ENCODE measurements at places on chromosomes 11 and 22.

DNA sequence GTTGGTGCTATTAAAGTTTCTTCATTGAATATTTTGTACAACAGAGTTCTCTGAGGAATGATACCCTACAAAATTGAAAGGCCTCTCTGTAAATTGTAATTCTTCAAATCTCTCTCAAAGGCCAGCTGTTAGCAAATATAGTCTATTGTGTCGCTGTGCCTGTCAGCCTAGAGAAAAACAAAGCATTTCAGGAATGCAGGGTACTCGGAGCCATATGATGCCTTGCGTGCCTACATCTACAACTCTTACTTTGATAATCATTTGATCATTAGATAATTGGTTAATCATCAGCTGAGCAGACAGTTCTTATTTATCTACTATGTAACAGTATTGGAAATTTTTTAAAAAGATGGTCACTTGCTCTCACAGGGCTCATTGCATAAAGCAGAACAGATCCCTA lies 67.3 kb downstream of the RNF169 start:
- DNase-seq: peak; percentile 21

- no peak for DNase-seq
These were observed 181.5 kb upstream of the ZBED5 start for GRCh38 chr11:11039208-11039965.

- no peak for DNase-seq
These were observed 386.2 kb downstream of the NTM start for GRCh38 chr11:131756479-131757110.

DNA sequence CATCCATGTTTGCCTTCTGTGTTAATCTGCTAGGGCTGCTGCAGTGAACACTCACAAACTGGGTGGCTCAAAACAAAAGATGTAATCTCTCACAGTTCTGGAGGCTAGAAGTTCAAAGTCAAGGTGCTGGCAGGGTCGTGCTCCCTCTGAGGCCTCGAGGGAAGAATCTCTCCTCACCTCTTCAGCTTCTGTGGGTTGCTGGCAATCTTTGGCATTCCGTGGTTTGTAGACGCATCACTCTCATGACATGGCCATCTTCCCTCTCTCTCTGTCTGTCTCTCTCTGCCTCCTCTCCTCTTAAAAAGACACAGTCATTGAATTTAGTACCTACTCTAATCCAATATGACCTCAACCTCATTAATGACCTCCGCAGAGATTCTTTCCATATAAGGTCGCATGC lies 78.8 kb downstream of the TSPAN18 start:
- no peak for DNase-seq

DNA sequence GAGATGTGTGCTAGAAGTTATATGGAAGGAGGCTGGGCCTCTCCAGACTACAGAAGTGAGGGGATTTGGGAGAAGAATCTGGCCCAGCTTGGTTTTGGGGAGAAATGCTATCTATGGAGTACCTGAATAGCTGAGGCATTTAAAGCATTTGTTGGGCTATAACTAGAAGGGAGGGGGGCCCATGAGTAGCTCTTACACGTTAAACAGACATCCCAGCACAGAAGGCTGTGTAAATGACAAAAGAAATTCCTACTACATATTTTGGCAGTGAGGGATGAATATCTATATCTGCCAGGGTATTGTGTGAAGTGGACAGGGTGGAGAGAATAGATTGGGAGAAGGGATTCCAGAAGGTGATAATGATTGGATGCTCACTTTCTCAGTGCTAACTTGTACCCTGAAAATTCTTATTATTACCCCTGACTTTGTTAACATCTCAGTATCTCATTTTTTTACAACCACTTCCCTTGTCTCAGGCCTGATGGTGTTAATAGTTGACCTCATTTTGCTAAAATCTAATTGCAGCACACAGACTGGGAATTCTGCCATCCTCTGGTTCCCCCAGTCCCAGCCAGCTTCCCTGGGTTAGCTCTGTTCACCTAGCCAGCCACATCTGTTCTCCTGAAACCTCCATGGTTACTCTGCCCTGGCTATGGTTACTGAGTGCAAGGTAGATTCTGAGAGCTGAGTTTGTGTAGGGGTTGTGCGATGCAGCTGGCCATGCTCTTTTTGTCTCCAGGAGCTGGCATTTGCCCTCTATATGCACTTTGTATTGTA lies 28.8 kb upstream of the RRM1 start:
- DNase-seq: no peak

GRCh38 chr22:36101756-36102155 lies 58.8 kb downstream of the APOL3 start:
- no peak for DNase-seq

DNA sequence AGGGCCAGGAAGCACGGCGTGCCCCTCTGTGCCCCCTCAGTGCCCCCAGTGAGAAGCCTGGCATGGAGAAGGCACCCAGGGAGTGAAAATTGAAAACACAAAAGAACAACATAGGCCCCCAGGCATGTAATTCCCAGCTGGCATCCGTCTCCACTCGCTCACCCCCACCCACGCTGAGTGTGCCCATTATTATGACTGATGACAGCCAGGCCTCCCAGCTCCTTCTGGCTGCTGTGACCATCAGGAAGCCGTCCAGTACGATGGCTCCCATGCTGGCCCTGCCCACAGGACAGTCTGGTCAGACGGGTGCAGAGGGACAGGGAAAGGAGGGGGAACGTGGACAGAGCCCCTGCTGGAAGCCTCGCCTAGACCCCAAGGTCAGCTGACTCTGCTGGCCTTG lies 30.1 kb downstream of the ELFN2 start:
- DNase-seq: no peak

DNA sequence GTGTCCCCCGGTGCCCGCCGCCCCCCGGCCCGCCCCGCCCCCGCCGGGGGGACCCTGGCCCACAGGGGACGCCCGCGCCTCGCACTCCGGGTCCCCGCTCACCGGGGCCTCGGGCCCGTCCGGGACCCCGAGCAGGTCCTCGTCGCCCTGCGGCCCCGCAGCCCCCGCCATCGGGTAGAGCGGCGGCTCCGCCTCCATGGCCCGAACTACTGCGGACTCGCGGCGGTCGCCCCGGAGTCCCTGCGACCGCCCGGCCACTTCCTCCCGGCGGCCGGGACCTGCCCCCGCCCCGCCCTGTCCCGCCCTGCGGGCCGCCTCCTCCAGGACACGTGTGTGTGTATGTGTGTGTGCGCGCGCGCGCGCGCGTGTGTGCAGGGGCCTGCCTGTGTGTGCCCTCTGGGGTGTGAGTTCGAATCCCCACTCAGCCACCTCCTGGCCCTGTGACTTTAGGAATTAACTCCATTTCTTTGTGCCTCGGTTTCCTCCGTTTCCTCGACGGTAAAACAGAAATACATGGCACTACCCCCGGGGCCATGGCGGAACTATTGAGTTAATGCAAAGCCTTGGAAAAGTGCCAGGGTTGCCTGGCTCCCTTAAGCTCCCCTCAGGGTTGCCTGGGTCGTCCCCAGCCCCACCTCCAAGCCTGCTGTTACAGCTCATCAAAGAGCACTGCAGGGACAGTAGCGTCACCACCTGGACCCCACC lies at the start of gene UNC93B1:
Gene UNC93B1 (minus strand): TSS at position 252 of the 705 bp plus-strand sequence. CDS start 54 bp downstream, at position 198.
- DNase-seq: peak; percentile 96

GRCh38 chr11:64248578-64248977 lies 1.8 kb upstream of the PPP1R14B start:
- no peak for DNase-seq

DNA sequence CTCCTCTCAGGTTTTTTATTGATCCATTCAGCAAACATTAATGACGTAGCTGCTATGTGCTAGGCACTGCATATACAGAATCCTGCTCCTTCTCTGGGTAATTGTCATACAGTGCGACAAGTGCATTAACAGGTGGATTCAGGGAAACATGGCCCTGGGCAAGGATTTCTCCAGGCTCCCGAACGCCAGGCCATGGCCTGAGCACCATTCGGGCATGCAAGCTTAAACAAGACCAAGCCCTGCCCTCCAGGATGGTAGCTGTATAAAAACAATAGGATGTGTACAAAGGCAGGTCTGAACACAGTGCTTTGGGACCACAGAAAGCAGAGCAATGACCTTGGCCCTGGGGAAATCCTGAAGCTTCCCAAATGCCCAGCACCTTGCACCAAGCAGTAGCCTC lies 9.1 kb upstream of the SYT7 start:
- no peak for DNase-seq

DNA sequence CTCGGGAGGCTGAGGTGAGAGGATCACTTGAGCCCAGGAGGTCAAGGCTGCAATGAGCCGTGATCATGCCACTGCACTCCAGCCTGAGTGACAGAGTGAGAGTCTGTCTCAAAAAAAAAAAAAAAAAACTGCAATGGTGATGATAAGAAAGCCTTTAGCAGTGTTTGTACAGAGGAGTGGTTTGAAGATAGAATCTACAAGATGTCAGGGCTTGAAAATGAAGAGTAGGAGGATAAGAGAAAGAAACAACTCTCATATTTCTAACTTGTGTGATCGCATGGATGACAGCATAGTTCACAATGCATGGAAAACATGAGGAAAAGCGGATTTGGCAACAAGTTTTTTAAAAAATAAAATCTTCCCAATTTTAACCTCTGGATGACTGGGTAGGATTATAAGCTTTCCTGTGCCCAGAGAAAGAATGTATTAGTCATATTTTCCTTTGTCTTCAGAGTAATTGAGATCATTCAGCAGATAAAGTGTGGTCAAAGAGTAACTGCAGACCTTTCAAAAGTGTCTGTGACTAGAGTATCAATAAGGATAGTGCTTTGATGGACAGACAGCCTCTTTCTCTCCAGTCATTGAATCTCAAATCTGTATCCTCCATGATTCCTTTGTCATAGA lies 328.1 kb downstream of the CASP12 start:
- peak; percentile 35 for DNase-seq

DNA sequence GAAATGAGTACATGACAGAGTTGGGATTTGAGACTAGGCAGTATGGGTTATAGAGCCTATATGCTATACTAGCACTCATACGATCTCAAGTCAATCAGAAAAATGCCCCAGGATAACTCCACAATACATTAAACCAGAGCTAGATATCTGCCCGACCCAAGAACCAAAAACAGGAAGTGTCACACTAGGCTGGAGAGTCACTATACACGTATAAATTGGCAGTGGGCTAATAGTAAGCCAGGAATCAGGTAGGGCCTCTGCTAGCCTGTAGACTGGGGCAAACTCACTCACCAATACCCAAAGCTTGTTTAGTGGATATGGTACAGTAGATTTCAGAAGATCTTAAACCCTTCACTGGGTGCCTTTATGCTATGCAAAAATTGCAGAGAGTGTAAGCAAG lies 16.2 kb upstream of the EIF4G2 start:
- DNase-seq: no peak

GRCh38 chr11:13009921-13010748 lies 1.0 kb downstream of the RASSF10 start:
- DNase-seq: no peak

DNA sequence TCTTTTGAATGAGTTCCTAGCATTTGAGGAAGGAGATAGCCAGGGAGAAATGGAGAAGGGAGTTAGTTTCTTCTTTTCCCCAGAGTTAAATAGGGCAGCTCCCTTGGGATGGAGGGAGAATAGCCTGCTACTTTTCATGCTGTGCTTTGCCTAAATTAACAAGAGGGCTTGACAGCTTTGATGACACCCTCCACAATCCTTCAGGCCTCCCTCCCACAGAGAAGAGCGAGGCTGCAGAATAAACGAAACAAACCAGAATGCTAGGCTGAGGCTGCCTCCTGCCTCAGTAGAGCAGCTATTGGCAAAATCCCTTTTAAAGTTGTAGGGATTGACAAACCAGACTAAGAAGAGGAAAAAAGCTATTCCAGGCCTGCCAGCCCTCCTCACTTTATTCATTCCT lies 94.6 kb downstream of the C11orf58 start:
- DNase-seq: no peak

GRCh38 chr11:43987384-43988039 lies 45.1 kb downstream of the C11orf96 start:
- no peak for DNase-seq

DNA sequence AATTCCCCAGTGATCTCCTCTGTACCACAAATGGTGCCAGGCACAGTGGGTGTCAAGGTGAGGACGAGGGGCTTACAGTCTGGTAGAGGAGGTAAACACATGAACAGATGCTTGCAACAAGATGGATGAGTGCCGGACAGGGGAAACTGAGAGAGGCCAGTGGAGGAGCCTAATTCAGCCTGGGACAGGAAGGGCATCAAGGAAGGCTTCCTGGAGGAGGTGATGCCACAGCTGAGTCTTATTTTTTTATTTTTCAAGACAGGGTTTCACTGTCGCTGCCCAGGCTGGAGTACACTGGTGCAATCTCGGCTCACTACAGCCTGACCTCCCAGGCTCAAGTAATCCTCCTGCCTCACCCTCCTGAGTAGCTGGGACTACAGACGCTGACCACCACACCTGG lies 18.8 kb upstream of the NEFH start:
- no peak for DNase-seq

DNA sequence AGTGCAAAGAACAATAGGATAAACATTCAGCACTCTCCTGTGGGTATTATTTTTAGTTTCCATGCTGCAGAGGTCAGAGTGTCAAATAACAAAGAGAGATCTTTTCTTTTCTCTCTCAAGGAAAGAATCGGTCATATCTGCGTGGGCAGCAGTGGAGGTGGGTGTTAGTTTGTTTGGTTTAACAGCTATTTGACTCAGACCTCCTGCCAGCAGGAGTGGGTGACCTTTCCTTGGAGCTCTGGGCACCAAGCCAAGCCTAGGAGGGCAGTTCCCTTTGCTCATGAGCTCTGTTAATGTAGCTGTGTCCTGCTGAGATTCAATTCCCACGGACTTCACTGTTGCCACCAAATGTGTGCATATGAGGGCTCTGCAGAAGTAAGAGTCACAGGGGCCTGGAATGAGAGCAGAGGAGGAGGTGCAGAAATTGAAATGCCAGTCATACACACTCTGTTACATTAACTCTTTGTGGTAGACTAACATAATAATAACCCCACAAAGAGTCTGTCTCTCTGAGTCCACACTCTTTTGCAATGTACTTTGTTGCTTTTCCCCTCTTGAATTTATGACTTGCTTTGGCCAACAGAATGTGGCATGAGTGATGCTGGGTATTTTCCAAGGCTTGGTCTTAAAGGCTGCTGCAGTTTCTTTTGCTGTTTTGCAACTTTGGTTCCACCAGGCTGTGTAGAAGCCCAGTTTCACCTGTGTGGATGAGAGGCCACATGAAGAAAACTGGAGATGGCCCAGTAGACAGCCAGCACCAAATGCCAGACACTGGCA lies 76.0 kb upstream of the GRK3 start:
- DNase-seq: no peak

DNA sequence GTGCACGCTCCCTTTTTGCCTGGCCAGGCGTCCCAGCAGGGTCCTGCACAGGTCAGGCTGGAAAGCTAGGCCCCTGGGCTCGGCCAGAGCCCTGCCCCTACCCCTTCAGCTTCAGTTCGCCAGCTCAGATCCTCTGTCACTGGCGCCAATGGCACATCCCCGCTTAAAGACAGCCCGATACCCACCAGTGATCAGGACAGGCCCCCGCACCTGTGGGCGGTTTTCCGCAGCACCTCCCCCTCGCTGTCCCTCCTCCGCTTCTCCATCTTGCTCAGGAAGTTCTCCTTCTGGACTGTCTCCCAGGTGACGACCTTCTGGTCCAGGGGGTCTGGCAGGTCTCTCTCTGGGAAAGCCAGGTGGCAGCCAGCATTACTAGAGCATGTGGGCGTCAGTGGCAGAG lies 5.9 kb downstream of the TSSC4 start:
- no peak for DNase-seq

GRCh38 chr11:11821899-11822298 lies 19.9 kb upstream of the USP47 start:
- no peak for DNase-seq
